ENCODE measurements at places on chromosomes 6 and 20.

- DNase-seq: no peak
Measured at GRCh38 chr20:11350126-11351005, 567.3 kb upstream of the BTBD3 start.

GRCh38 chr6:41071501-41071922, 644 bp downstream of the OARD1 start:
- no peak for DNase-seq

- peak; percentile 74 for DNase-seq
Measured at GRCh38 chr6:148509800-148510581, 167.4 kb downstream of the SASH1 start.

DNA sequence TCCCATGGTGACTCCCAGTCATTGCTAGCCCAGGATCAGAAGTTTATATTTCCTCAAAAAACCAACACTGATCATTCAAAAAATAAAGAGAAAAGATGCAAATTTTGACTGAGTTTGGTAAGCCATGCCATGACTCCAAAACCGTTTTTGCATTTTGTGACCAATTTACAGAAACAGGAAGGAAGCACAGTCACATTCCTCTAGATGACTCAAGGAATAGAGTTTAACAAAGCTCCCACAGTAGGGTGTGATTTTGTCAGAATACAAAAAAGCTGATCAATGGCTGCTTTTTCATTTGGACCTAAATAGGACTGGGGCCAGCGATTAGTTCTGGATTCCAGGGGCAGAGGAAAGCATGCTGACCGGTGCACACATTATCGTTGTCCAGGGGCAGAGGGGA, 179.4 kb upstream of the AFDN start:
- DNase-seq: no peak

DNA sequence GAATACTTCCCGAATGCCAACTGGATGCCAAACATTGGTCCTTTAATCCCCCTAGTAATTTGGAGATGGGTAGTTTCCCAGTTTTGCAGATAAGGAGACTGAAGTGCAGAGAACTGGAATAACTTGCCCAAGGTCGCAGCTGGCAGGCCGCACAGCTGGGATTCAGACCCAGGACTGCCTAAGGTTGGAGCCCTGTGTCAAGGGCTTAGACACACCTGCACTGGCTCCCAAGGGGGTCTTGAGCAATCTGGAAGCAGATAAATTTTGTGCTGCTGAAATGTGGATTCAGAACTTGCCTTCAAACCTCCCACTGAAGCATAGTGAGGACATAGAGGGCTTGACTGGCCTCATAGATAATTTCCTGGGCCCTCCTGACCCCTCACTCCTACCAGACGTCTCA, 30.5 kb downstream of the FOXP4 start:
- no peak for DNase-seq

DNA sequence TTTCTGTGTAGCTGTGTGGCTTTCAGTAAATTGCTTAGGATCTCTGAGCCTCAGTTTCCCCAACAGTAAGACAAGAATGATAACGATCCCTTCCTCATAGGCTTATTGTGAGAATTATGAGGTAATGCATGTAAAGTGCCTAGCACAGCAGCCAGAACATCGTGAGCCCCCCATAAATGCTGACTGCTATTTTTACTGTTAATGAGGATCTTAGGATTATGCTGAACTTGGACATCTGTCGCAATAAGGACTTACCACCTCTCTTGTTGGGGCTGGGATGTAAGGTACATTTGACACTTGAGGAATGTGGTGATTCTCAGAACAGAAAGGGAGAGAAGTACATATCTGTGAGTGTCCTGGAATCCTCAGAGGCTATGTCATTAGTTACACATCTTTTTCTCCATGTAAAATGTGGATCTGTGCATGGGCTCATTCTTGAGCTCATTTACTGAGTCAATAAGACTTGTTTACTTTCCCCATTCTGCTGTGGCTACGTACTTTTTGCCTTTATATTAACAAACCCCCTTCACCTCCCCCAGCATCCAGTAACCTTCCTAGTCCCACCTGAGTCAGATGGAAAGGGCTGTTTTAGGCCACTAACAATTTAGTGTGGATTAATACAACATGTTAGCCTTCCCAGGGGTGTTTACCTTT, 64.4 kb upstream of the PLEKHG1 start:
- no peak for DNase-seq

- no peak for DNase-seq
Measured at GRCh38 chr6:138571181-138571580, 71.9 kb upstream of the NHSL1 start.

DNA sequence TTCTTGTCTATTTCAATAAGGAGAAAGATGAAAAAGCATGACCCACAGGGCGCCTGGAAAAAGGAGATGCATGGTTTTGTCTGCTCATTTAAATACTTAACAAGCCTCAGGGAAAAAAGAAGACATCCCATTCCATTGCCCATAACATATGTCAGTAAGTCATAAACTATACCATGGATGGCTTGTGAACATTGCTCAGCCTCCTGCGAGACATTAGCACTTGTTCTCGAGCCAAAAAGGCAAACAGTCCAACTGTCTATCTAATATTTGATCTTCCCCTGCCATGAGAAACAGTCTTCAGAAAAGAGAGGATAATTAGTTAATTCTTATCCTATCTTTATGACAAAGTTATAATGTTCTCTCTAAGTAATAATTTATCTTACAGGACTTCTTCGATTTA, 527.4 kb downstream of the HACE1 start:
- DNase-seq: no peak

DNA sequence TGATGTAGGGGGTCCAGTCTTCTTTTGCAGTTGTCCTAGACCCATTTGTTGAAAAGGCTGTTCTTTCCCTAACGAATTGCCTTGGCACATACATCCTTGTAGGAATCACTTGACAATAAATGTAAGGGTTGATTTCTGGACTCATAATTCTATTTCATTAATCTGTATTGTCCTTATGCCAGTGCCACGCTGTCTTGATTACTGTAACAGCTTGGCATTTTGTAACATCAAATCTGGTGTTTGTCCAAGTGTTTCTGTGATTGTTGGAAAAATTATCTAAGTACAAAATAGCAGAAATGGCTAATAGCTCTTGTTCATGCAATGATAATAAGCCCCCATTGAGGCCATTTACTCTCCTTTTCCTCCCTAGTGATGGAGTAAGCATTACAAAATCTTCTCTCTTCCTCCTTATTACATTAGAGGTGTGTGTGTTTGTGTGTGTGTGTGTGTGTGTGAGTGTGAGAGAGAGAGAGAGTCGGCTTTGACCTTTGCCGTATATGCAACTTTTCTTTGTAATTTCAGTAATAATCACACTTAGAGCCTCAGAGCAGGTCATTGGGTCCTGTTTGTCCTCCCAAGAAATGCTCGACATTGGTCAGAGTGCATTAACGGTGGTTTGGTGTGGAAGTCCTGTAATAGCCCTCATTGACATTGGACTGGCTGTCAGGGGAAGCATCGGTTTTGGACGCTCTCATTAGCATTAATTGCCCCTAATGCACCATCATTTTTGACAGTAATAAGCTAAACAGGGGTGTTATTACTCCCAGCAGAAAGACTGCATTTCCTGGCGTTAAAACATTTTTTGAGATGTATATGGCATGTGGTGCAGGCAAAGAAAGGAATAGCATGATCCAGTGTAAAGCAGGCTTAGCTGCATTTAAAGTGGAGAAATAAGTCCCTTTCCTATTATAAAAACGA, 40.7 kb upstream of the MROH8 start:
- DNase-seq: no peak

DNA sequence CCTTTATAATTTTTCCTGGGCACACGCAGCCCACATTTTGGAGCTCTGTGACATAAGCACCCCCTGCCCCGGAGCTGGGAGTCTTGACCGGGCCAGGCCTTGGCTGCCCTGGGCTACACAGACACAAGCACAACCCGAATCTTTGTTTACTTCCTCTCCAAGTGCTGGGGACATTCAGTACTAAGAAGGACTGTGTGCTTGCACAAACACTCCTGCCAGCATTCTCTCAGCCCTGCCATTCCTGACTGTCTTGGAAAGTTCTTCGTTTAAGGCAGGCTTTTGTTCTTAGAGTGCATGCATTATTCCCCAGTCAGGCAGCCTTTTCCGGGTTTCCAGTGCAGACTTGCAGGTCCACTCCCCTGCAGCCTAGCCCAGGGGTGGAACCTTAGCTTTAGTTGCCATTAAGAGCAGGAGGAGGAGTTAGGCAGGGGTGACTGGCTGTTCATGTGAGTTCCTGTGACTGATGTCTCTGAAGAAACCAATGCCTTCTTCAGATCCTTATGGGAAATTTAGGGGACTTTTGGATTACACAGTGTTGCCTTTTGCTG, 28.6 kb downstream of the FOXO3 start:
- peak; percentile 73 for DNase-seq

DNA sequence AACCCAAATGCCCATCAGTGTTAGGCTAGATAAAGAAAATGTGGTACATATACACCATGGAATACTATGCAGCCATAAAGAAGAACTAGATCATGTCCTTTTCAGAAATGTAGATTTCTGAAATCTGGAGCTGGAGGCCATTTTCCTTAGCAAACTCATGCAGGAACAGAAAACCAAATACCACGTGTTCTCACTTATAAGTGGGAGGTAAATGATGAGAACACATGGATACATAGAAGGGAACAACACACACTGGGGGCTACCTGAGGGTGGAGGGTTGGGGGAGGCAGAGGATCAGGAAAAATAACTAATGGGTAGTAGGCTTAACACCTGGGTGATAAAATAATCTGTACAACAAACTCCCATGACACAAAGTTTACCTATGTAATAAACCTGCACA, 188.9 kb upstream of the PRND start:
- DNase-seq: no peak

DNA sequence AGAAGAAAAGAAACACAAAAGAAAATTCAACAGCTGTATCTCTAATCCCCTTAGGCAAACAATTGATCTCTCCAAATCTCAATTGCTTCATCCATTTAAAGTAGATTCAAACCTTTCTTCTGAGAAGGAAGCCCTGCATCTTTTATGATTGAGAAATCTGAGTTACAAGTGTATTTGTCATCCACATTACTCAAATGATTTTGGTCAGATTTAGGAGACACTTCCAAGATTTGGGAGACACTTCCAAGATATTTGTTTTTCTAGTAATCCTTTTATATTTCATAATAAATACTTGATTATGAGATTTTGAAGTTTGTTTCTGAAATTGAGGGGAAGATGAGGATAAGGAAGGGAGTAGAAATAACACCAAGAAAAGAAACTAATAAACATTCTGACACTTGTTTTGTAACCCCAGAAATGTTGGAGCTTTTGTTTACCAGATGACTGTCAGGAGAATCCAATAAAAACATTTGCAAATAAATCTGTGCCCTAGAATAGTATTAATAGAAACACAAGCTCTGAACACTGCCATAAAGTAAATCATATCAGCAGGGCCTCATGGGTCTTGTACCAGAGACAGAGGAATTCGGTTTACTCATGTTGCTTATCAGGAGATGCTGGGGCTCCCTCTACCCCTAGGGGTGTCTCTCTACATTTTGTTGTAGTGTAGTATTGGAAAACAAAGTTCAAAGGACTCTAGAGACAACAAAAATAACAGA, 314.3 kb upstream of the NT5E start:
- no peak for DNase-seq

DNA sequence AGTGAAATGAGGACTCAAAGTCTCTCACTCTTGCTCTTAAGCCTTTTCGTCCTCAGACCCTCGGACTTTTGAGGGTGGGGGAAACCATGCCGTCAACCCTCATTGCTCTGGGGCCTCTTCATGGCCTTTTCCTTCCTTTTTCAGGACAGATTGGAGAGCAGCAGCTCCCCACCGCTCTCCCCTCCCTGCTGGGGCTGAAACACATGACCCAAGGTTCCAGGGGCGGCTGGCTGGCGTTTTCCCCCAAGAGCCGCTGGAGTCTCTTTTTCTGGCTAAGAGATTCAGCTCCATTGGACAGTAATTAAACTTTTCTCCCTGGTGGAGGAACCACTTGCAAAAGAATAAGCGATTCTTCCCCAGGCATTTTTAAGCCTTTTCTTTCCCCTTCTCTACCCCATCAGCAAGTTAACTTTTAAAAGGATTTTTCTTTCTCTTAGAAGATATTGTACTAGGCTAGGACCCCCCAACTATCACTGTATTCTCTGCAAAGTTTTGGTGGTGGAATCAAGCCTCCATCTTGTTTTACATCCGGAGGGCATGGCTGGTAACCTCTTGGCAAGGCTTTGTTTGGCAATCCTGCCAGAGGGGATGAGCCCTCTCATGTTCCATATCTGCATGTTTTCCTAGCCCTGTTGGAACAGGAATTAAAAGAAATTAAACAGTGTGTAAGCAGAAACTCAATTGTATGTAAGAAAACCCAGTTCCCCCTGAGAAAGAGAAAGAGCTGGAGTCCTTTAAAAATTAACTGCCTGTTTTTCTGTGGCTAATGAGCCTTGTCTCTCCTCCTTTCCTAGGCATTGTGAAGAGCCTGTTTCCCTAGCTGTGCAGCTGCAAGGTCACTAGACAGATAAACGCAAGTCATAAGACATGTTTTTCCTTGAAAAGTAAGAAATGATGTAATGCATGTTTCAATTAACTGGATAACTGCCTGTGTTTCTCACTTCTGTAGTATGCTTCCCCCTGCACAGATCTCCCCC, 100.8 kb upstream of the GPR6 start:
- peak; percentile 63 for DNase-seq

DNA sequence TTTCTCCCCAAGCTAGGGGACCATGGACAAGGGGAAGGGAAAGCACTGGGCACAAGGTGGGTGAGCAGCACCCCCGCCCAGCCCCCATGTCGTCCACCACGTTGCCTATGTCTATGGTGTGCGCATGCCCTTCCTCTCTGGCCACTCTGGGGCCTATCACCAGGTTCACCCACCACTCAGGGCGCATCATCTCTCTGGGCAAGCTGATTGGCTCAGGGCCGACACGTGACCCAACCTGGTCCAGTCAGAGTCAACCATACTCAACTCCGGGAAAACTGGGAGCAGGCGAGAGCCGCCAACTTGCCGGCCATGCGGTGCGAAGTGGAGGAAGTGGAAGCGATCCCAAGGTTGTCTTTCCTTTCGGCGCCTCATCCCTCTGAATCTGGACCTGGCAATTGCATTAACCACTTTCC, 25.9 kb downstream of the ACSS1 start:
- no peak for DNase-seq

All from right renal pelvis (tissue), 4 donors.